ENCODE measurements at places on chromosomes 12 and 14. TPM values are rescaled to one million over a fixed set of nuclear protein-coding genes. Genes with fewer than 3 reads are reported as not detected.

DNA sequence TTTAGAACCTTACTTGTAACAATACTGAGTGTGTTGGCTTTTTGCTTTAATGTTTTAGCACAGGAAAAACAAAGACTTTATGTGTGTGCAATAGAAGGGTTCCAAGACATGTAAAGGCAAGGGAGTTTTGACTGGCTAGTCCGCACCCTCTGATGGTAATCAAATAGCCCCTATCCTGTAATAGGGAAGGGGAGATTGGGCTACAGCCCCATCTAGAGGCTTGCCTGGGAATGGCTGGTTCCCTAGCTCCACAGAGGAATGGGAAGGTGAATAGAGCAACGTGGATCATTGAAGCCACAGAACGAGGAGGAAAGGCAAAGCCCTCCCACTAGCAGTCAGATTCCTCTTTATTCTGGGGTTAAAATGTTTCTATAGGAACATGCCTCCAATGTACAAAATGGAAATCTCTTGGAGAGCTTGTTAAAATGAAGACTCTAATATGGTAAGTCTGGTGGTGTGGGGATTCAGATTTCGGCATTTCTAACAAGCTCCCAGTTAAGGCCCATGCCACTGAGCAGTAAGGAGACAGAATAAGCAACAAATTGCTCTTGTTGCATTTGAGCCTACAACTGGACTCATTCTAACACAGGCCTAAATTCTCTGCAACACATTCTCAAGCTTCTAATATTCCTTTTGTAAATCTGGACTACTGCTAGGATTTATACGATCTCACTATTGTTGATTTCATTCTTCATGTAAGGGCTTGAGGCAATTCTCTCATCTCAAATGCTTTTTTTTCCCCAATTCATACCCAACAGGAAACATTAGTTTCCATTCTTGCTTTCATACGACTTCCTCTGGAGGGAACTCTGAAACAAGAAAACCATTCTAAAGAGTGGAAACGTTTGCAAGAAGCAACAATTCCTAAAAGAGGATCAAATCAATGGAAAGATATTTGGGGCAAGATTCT is 57.1 kb downstream of the NIN start:
- no peaks in the 10 kb centered on the region for H3K4me1 ChIP-seq
- DNase-seq = no peak
- peak overlapping the region; percentile 83 for H3K27ac ChIP-seq
- H3K4me3 ChIP-seq = no peak overlapping the region

INSM2 gene
- total RNA-seq = not detected

FAIM2 gene
- total RNA-seq = 1.3 TPM

SOX5 gene
- total RNA-seq = 11.7 TPM

All from breast epithelium (tissue), 4 donors.